HL-60 (cell line): ENCODE measurements at places on chromosomes 5 and 9.
A peak's percentile ranks its signal among the peaks of the same experiment; 100 is the strongest.

- no peak for DNase-seq
These were observed 118.7 kb upstream of the SLCO6A1 start for GRCh38 chr5:102617191-102618187.

DNA sequence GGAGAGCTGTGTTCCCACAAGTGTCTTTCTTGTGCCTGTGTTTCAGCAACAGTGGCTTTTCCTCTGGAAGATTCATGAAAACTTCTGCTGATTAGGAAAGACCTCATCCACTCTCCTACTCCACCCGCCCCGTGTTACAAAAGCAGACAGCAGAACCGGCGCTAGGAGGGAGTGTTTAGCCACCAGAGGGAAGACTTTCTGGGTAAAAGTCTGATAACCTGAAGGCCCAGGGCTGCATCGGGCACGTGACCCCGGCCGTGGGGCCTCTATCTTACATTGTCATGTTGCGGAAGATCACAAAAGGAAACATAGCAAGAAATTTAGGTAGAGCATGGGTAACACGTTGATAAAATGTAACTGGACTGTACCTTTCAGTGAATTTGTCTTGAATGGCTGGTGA lies 32.0 kb upstream of the DMRT2 start:
- no peak for DNase-seq

GRCh38 chr5:40842351-40842750 lies 1.2 kb downstream of the CARD6 start:
- no peak for DNase-seq

DNA sequence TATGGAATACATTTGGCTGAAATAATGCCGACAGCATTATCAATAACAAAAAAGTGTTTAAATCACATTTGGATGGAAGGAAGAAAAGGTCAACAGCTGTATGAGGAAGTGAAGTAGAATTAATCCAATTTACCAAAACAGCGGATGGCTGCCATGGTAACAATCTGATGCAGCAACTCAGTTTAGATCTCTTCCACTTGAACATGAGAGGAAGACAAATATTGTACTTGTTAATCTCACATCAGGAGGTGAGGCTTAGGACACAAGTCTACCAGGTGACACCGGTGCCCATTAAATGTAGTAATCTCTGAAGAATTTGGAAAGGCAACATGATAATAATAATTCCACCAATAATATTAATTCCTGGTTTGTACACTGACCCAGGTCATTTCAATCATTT lies 2.4 kb downstream of the RASEF start:
- no peak for DNase-seq

DNA sequence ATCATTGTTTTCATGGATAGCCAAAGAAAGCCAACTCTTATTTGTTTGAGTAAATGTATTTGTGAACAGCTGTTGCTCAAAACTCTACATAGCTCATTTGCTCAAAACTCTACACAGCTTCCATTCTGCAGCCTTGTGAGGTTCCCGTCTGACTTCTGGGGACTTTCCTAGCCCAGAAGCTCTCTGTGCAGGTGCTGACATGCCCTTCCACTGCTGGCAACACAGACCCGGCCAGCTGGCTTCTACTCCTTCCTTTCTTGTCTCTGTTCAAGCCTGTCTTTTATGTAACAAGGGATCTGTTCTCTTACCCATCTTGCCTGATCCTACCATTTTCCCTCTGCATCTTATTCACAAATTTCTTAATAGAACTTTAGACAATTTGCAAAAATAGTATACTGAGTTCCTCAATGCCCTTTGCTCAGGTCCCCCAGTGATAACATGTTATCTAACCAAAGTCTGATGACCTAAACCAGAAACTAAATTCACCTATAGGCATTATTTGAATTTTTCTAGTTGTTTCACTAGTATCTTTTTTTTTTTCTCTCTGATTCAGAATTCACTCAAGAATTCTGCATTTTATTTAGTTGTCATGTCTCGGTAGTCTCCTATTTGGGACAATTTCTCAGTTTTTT lies 556.5 kb upstream of the SEMA6A start:
- no peak for DNase-seq

DNA sequence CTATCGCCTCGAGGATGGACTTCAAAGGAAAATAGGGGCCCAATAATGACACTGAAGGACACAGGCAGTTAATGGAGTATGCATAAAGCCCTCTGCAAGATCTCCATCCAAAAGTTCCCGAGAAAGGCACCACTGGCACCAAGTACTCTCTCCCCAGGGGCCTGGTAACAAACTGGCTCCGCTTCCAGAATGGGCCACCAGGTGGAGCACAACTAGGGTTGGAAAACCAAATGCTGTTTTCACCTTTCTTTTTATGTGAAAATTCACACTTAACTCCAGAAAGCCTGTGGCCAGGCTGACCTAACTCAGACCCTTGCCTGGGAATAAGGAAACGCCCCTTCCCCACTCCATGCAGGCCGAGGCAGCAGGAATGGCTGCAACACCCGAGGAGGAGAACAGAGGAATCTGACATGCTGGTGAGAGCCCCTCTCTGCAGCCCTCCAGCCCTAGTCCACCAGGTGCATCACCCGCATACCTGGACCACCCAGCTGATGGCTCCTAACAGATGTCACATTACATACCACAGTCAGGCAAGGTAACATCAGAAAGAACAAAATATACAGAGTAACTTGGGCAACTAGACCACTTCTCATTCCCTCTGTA lies 42.8 kb downstream of the CAMSAP1 start:
- DNase-seq: peak; percentile 50

- DNase-seq: no peak
These were observed 262.2 kb upstream of the ARRDC3 start for GRCh38 chr5:91645347-91645746.
